ENCODE measurements at places on chromosomes 5 and 9.

GRCh38 chr5:165104611-165105010, 1599.2 kb downstream of the MAT2B start:
- DNase-seq: no peak

- DNase-seq: no peak
Observed at GRCh38 chr5:16864631-16865131, 71.4 kb downstream of the MYO10 start.

GRCh38 chr5:140967226-140967893, 1.1 kb downstream of the PCDHAC2 start:
- no peak for DNase-seq

- DNase-seq: no peak
Observed at GRCh38 chr9:107948601-107949000, 459.0 kb upstream of the KLF4 start.

- DNase-seq: no peak
Observed at GRCh38 chr5:52811067-52811749, 23.5 kb downstream of the ITGA1 start.

DNA sequence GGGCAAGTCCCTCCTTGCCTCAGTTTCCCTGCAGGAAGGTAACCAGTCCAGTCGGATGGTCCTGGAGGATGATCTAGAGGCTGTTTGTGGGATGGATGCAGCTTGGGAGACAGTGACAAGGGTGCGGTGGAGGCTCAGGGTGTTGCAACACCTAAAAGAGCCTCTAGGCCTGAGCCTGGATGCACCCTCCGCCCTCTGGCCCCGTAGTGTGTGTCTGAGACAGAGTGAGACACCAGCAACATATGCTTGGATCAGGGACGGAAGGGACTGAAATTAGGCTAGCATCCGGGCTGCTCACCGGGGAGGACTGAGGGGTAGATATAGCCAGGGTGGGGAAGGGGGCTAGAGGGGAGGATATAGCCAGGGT, 1.1 kb downstream of the CRAT start:
- DNase-seq: no peak

DNA sequence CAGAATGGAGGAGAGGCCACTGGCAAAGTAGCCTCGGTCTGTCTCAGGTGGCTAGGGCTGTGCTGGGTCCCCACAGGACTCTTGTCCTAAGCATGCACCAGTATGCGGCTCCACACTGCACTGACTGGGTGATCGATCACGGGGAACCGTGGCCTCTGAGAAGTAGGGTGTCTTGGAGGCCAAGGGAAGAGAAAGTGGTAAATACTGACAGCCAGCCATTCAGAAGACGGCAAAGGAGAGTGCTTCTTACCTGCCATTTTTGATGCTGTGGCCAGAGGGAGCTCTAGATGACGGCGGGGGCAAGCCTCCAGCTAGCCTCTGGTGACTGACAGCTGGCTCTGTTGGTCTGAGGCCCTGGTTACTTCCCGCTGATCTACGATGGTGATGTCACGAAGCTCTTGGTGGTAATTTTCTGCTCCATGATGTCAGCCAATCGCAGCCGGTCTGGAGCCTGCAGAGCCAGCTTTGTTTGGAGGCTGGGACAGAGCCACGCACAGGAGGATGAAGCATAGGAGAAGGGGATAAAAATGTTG, 40.4 kb upstream of the GADD45G start:
- no peak for DNase-seq

- no peak for DNase-seq
Observed at GRCh38 chr5:59887274-59887673, 6.3 kb downstream of the PDE4D start.

- no peak for DNase-seq
Observed at GRCh38 chr9:95307538-95307937, 10.0 kb downstream of the FANCC start.

DNA sequence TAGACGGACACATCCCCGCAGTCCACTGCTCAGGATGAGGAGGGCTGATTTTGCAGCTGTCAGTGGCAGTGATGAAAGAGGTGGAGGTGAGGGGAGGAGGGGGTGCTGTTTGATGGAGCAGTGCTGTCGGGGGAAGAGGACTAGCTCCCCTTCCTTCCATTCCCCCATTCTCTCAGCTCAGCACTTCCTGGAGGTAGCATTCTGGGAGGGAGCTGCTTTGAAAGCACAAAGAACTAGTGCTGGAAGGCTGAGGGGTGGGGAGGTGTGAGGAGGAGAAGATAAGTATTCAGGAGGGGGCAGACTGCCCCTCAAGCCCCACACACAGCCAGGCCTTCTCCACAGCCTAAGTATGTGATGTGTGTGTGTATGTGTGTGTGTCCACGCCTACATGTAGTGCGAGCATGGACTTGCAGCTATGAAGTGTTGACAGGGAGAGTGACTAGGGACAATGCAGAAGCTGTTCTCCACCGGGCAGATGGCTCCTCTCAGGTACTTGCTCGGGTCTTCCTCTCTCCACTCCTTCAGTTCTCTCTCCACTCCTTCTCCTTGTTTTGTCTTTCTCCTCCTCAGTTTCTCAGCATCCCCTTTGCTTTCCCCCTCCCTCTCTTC, 65.5 kb upstream of the HSPA9 start:
- DNase-seq: no peak

DNA sequence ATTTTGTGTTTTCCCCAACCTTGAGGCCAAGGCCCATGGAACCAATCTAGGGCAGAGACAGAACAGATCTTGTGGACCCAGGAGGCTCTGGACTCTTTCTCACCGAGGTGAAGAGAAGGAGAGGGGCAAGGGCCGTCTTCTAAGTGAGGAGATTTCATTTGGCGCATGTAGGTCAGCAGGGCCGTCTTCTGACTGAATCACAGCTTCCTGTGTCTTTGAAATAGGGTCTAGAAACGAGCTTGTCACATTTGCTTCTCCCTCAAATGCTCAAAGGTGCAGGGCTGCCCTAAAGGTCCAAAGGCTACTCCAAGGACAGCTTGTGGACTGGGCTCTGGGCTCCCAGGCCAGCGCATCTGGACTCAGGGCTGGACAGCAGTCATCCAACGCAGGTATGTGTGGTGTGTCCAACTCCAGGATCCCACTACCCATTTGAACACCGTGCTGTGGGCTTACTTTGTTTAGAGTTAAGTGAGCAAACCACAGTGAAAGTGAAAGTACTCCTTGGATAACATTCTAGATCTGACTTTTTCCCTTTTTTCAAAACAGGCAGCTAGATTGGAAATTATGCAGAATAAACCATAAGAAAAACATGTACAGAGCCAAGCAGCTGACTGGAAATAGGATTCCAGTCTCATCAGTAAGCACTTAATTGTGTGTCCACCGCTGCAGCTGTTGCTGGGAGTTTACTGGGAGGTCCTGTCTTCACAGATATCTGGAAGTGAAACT, 357.0 kb downstream of the GADD45G start:
- no peak for DNase-seq

DNA sequence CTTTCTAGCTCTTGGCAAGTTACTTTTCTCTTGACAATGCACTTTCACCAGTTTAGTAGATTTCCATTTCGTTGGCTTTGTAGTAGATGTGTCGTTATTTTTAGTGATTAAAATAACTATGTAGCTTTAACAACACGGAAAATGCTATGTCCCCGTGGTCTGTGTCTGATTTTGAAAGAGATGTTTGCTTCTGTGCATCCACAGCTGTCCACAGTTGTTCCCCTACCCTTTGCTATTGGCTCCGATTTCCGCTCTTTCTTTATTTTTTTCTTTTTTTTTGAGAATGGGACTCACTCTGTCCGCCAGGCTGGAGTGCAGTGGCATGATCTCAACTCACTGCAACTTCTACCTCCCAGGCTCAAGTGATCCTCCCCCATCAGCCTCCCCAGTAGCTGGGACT, 533.9 kb downstream of the IRX1 start:
- DNase-seq: no peak

DNA sequence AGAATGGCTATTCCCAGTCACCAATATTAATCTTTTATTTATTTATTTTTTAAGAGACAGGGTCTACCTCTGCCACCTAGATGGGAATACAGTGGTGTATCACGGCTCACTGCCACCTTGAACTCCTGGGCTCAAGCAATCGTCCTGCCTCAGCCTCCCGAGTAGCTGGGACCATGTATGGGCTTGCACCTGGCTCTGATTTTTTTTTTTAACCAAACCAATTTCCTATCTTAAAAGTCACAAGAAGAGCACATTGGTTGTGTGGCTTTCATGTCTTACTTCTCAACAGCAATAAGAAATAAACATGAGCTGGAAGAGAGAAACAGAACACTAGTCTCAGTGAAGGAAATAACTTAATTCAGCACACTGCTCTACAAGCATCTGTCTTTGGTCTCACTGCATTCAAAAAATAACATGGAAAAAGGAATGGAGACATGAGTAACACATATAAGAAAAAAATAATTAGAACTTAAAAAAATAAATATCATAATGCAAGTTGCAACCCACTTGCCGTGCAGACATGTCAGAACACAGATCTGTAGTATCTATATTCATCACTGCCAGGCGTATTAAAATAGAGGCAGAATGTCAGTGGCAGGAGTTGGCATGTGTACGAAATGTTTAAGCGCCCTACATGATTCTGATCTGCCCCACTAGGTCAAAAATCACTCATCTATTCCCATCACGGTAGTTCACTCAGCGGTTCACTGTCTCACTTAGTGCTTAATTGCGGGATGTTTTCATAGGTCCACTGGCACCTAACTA, 66.4 kb downstream of the EFNA5 start:
- DNase-seq: no peak

DNA sequence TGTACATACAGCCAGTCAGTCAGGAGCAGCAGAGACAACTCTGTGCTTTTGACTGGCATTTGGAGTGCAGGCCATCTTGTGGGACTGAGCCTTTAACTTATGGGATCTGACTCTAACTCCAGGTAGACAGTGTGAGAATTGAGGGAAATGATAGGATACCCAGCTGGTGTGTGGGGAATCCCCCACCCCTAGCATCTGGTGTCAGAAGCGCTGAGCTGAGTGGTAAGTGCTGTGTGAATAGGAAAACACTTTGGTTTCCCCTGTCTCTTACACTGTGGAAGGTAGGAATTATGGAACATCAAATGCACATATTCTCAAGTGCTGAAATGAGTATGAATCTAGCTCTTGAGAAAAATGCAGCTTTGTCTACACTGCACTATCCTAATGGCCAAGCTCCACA, 43.9 kb downstream of the CCDC125 start:
- DNase-seq: no peak

GRCh38 chr9:27377811-27378456, 81.0 kb upstream of the EQTN start:
- DNase-seq: no peak

- DNase-seq: no peak
Observed at GRCh38 chr5:137320056-137321045, 178.8 kb downstream of the SPOCK1 start.

DNA sequence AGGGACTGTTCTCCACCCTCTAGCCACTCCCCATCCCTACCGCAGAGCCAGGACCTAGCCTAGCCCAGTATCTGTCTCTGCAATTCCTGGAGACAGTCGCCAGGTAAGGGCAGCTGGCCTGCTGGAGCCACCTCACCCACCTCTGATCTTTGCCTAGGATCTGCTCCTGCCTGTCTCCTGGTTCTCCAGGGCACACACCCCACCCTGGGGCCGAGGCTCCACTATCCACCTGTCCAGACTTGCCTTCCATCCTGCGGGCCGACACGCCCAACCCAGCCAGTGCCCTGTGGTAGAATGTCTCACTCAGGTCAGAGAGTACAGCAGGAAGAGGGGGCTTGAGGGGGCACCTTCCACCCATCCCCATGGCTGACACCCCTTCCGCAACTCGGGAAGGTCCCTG, 15.7 kb upstream of the AQP7 start:
- no peak for DNase-seq

DNA sequence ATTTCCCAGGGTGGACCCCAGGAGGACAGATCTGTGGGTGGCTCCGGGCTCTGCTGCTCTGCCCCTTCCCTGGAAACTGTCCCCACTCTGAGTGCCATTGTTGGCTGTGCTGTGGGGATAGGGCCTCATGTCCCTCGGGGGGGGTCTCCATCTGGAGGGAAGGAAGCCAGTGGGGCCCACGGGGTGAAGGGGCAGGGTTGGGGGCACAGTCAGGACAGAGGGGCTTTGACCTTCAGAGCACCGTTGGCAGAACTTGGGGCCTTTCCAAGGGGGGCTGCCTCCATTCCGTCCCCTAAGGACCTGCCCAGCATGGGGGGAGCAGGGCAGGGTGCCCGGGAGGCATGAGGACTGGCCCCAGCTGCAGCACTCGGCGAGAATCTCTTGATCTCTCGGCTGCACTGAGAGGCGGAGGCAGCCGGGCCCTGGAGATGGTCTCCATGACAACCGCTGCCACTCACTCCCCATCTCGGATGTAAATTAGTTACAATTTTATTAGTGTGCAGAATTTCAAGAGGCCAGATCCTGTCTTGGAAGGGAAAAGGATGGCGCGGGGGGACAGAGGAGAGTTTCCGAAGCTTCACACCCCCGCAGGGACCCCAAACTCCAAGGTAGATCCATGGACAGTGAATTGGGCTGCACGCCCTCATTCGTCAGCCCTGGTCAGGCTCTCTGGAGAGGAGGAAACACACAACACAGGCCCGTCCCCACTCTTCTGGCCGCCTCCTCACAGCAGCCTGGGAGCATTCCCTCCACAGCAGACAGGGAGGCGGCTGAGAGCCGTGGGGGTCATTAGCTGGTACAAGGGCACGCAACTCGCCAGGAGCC, 216.2 kb upstream of the IER5L start:
- peak; percentile 61 for DNase-seq

DNA sequence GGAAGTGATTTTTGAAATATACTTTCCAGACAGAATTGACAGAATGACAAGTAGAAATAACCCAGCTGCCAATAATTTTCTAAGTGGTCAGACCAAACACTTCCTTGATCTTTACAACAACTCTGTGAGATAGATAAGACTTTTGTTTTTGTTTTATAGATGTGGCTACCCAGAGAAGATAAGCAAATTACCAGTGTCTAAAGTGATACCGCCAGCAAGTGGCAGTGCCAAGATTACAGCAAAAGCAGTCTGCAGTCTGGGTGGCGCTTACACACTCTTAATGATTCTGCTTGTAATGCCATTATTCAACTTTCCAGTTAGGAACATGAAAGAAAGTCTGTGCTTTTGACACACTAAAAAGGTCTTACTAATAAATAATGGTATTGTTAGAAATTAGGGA, 92.1 kb downstream of the HCN1 start:
- no peak for DNase-seq

- no peak for DNase-seq
Observed at GRCh38 chr9:107214381-107214780, 68.7 kb upstream of the RAD23B start.

- DNase-seq: peak; percentile 75
Observed at GRCh38 chr9:7489036-7489435, 310.5 kb downstream of the DMAC1 start.

- no peak for DNase-seq
Observed at GRCh38 chr9:83154821-83155220, 91.9 kb upstream of the RASEF start.
